ENCODE measurements at places on chromosomes 2 and 18.

DNA sequence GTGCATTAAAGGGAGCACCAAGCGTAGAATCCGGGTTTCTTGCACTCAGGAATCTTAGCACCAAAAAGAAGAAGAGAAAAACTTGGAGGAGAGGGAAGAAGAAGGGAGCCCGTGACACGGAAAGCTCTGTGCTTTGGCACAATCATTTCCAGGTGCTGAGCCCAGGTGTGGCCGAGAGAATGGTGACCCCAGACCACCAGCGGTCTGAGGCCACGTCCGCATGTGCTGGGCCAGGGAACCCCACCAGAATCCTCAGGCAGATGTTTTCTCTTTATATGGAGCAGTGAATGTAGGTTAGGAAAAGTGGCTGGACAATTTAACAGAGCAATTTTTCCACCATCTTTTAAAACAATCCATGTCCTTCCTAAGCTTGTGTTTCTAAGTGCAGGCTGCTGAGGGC, 520.9 kb downstream of the EPHA4 start:
- no peak for DNase-seq

DNA sequence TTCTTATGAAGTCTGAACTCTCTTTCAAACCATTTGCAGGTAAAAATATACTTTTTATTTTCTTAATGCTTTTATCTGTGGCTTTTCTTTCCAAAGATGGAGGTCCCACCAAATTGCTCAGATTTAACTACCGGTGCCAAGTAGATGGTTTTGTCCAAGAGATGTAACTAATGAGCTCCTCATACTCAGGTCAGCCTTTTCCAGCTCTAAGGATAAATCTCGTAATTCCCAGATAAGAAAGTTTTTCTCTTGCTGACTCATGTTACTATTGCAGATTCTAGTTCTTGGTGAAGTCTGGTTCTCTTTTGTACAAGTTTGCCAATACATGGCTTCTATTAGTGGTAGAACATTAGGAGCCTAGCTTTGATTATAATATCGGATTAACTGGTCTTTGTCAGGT, 550.8 kb upstream of the ZNF804A start:
- peak; percentile 83 for DNase-seq

DNA sequence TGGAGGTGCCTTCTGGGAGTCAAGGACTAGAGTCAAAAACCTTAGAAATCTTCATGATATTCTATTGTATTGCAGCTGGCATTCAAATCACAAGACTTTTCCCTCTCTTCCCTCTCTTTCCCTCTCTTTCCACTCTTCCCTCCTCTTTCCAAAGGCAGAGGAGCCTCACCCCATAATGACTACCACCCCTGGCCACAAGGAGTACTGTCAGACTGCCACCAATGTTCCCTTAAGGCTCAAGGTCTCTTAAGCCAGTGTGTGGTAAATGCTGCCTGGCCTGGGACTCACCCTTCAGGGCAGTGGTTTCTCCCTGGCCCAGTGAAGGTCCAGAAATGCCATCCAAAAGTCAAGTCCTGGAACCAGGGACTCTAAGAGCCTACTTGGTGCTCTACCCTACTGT, 605.9 kb upstream of the PKDCC start:
- DNase-seq: no peak

DNA sequence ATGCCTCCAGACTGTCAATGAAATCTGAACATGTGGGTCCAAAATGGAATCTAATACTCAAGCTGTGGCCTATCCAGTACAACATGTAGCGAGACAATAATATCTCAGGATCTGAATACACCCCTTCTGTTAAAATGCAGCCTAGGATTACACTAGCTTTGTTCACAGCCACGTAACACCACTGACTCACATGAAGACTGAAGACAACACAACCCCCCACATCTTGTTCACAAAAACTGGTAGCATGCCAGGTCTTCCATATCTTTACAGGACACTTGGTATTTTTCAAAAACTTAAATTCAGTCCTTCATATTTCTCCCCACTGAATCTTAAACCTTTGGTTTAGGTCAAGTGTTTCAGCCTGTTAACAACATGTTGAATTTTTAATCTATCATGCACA, 84.2 kb downstream of the SLC8A1 start:
- peak; percentile 31 for DNase-seq

- no peak for DNase-seq
Measured at GRCh38 chr2:197296835-197297234, 13.7 kb downstream of the ANKRD44 start.

- DNase-seq: no peak
Measured at GRCh38 chr18:50895350-50896045, 16.6 kb downstream of the ME2 start.

- DNase-seq: no peak
Measured at GRCh38 chr2:9077691-9078090, 74.2 kb upstream of the MBOAT2 start.

DNA sequence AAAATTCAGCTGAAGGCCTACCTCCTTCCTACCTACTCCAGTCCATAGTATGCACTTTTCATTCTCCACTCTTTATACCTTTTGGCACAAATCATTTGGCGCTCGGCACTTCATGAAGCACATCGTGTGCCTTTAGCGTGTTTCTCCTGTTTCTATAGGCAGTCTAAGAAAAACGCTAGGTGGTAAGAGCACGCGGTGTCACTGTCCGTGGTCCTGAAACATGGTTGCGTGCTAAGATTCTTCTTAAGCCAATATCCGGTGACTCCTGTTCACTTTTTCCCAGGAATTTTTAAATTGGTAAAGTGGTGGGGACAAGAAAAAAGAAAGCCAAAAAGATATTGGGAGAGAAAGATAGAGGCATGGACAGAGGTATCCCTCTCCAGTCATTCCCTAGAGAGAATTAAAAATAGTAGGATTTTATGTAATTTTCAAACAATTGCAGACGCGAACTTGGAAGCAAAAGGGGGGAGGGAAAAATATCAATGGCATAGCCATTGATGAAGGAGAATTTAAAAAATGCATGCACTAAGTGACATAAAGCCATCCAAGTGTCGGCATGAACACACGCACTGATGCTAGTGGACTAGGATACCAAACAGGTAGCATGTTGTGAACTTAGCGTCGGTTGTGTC, 1.4 kb upstream of the CTNNA2 start:
- no peak for DNase-seq

DNA sequence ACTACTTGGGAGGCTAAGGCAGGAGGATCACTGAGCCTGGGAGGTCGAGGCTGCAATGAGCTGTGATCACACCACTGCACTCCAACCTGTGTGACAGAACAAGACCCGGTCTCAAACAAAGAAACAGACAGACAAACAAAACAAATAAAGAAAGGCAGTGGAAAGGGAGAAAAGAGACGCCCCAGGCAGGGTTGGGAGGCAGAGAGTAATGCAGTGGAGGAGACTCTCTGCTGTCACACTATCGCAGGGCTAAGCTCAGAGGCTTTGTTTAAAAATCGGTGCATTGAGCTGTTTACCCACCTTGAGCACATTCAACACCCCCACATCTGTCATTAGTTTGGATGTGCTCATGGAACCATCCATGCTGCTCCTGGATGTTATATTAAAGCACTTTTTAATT, 84.2 kb upstream of the RMP24 start:
- no peak for DNase-seq

DNA sequence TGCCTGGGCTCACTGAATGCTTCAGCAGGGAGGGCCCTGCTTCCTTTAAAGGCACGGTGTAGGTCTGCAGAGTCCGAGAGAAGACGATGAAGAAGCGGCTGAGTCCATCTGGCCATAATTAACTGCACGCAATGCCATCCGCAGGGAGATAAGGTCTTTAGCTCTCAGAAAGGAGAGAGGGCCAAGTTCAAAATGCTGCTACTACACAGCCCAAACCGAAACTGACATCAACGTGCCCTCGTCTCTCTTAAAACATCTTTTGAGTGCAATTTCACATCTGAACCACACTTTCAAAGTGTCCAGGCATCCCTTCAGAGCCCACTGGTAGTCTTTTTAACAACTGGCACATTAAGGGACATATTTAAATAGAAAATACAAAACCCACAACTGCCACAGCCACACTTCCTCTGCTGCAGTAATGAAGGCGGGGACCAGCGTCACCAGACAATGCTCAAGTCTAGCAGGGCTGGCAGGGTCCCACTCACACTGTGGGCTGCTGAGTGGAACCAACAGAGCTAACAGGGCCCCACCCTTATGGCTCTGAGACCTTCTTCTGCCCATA, 35.8 kb downstream of the ST3GAL5 start:
- DNase-seq: no peak

DNA sequence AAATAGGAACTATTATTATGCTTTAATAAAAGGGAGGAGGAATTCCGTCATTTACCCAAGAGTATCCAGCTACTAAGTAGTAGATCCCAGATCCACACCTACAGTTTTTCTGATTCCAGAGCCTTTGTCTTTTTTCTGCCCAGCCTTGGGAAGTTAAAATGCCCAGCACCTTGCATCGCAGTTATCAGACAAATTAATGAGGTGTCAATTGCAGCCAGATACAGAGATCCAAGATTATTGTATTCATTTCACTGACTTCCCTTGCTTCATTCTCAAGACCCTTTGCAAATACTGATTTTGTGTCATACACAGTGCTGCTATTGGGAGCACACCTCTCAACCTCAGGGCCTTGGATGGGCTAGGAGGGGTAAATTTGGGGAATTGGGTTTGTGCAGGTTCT, 1.1 kb downstream of the IL18R1 start:
- no peak for DNase-seq

- no peak for DNase-seq
Measured at GRCh38 chr2:42648796-42649195, 80.4 kb downstream of the MTA3 start.

DNA sequence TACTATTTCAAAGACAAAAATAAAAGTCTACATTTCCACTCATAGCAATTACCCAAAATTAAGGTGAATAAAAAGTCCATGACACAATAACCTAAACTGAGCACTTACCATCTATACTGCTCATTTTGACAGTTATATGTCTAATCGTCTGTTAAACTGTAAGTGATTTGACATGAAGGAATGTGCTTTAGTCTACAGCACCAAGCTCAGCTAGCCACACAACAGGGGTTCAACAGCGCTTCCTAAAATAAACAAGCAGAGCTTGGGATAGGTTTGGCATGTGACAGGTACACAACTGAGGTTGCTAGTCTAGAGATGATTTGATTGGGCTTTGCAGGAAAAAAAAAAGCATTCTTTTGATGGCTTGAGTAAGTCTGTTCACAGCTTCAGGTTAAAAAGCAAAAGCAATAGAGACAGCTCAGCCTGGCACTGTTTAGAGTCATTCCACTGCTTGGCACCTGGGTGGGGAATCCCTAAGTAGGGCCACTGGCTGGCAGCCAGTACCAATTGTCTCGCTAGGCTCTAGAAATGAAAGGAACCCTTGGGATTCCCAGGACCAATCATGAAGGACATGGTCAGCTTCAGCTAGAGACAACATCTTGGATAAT, 78.6 kb downstream of the BARD1 start:
- peak; percentile 31 for DNase-seq

DNA sequence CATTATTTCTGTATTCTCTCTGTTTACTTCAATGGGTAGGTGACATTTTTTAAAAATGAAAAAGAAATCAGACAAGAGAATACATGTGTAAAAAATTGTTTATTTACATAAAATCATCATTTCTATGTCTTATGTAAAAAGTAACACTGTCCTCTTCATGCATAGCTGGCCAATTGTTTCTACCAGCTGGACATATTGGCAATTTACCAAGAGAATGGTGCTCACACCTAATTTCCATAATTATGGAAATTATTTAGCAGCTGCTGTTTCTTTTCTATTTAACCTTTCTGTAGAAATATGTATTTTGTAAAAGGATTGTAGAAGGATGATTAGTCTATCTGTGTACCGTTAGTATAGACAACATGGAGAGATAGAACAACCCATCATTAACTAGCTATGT, 791.9 kb downstream of the TRIB2 start:
- no peak for DNase-seq

GRCh38 chr2:7102826-7103225, 185.6 kb downstream of the RNF144A start:
- DNase-seq: no peak

Measured in NCI-H226 (cell line).